NCI-H1436 treated with DMSO at 0.1 percent for 48 hours (cell line): ENCODE measurements at places on chromosomes 11 and 22.

GRCh38 chr11:123363556-123363955 is 66.5 kb upstream of the GRAMD1B start:
- no peak for DNase-seq

DNA sequence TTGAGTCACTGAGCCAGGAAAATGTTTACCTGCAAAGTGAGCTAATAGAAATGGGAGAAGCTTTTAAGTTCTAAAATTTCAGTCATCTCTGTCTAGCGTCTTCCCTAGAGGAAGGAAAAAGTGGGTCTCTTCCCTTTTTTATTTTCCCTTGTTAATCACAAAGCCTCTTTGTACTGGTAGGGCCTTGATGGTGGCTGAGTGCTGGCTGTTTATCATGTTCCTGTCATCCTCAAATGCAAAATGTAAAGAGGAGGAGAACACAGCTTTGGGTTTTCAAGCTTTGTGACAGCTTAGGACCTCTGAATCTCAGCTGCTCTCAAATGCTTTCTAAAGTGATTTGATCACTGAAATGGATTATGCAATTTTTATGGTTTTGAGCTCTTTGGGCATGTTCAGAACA is 222.0 kb downstream of the TMEM135 start:
- DNase-seq = peak; percentile 58

DNA sequence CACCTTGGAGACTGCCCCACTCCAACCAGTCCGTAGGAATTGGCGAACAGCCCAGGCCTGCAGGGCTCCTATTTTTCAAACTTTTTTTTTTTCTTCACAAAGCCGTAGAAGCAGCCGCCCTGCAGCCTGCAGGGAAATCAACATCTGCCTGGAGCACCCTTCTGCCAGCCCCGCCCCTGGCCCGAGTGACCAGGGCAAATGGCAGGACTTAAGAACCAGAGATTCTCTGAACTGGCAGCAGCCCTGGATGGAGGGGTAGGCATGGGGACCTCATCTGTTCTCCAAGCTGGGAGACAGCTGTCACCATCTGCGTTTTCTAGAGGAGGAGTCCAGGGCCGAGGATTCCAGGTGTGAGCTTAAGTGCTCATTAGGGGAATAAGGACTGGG is 5.6 kb downstream of the SCN2B start:
- DNase-seq = no peak

- no peak for DNase-seq
These were observed 76.0 kb downstream of the FDX1 start for GRCh38 chr11:110505528-110506284.

DNA sequence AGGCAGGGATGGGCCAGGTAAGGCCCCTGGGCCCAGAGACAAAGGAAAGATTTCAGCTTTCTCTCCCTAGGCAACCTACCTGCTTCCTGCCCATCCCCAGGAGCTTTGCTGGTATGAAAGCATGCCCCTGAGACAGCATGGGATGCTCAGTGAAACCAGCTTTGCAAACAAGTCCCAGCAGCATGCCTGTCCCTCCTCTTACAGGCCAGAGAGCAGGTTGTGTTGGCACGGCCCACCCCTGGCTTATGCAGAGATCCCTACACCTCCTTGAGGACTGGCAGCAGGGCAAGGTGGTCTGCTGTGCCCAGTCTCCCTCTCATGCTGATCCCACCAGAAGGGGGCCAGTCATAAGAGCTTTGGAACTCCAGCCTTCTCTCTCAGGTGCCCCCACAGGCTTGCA is 3.1 kb downstream of the SCN4B start:
- no peak for DNase-seq

GRCh38 chr22:22113701-22114100 is 130.9 kb upstream of the VPREB1 start:
- no peak for DNase-seq

- DNase-seq = no peak
These were observed 31.8 kb upstream of the PDGFB start for GRCh38 chr22:39276440-39277141.

- DNase-seq = no peak
These were observed 342.7 kb downstream of the TENM4 start for GRCh38 chr11:79098146-79098545.

DNA sequence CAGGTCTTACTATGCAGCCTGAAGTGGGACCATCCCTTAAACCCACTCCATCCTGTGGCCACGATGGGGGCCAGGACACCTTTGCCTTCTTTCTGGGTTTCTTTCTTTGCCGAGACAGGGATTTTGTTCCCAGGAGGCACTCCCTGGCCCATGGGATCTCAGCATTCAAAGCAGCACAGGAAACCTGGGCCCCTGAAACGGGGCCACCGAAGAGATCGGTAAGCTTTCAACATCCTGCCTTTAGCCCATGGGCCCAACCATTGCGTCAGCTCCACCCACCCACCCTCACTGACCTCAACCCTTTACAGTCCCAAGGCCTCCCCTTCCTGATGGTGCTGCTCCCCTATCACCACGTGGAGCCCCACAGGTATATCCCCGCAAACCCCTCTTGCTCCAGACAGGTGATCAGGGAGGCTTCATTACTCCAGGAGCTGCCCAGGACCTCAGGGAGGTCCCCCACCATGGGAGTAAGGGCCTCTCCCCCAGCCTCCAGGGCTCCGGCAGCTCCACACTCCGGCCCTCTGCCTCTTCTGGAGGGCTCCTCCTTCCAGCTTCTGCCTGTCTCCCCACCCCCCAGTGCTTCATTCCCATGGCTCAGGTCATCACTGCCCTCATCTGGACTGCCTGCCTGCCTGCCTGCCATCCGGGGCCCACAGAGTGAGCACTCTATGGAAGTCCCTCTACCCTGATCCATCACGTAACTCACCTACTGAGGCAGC is 42.0 kb upstream of the TUB start:
- no peak for DNase-seq

- no peak for DNase-seq
These were observed 23.2 kb downstream of the IFITM10 start for GRCh38 chr11:1727096-1727690.

DNA sequence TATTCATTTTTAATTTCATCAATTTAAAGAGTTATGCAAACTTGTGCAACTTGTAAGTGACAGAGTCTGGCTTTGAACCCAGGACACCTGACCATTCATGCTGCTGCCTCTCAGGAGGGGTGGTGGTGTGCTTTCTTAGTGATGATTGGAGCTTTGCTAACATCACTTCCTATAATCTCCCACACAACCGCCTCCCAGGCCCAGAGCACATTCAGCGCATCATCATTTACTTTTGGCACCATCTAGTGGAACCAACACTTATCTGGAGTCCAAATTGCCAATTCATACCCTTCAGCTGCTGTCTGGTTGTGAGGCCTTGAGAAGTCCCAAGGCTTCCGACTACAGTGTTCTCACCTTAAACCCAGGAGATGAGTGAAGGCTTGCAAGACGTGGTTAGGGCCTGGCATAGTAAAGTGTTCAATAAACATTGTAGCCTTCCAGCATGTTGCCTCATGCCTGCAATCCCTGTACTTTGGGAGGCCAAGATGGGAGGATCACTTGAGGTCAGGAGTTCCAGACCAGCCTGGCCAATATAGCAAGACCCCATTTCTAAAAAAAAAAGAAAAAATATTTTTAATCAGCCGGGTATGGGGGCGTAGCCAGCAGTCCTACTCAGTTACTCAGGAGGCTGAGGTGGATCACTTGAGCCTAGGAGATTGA is 1.1 kb upstream of the TTLL1 start:
- peak; percentile 36 for DNase-seq

DNA sequence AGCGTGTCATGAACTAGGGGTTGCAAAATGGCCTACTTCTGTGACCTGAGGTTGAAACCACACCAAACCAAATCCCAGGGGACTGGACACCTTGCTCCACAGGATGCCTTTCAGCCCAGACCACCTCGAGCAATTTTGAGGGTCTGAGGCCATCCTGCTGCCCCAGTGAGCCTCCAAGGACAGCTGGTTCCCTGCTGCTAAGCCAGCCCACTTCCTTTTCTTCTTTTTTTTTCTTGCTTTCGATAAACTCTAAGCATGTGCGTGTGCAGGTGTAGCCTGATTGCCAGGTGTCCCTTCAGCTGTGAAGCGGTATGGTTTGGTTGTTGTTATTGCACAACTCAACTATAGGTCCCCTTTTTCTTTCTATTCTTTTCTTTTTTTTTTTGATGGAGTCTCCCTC is 2.7 kb downstream of the CRYBB1 start:
- DNase-seq = no peak

DNA sequence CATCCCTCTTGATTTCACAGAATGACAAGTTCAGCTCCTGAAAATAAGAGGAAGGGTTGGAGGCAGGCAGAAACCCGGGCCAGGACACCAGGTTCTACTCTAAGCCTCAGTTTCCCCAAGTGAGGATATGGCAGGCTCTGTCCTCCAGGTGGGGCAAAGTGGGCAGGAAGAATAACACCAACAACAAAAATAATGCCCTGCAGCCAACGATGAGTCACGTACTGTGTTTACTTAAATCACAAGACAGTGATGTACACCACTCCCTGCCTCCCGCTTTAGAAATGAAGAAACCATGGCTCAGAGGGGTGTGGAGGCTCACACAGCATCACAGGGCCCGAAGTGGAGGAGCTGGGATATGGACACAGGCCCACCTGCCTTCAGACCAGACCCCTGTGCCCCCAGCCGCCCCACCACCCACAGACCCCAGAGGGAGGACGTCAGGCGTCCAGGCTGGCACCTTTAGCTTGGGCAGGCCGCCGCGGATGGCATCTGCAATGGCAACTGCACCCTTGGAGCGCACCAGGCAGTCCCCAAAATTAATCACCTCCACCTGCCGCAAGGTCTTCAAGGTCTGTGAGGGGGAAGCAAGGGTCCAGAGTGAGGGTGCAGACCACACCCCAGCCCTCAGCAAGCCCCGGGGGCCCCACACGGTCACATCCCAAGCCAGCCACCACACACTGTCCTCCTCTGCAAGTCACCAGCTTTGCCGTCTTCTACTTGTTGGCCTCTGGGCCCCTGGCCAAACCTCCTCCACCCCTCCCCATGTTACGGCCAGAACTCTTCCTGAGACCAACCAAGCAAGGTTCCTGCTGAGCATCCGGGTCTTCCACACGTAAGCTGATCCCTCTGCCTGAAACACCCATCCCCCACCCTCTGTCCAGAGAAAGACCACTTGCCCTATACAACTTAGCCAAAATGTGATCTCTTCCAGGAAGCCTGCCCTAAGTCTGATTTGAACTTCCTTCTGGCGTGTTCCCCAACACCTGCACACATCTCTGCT is 15.8 kb upstream of the CHADL start:
- no peak for DNase-seq

- no peak for DNase-seq
These were observed 37.7 kb upstream of the ANO1 start for GRCh38 chr11:70040452-70040851.

DNA sequence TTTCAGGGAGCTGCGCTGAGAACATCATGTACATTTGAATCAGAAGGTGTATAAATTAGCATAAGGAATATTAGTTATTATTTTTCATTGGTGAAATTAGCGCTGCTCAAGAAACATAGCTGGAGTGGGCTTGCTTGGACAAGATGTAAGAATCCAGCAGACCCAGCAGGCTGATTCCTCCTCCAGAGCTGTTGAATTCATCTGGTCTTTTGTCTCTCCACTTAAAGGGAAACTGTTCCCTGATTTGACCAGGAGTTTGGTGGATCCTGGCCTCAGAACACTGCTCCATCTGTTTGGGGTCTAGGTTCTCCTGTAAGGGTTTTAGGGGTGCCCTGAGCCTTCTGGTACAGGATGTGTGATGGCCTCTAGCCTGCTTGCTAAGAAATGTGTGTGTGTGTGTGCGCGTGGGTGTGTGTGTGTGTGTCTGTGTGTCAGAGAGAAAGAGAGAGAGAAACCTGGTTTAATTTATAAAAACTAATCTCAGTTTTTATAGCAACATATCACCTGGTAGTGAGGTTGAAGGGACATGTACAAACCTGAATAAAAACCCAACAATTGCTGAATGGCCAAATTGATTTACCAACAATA is 8.3 kb upstream of the SORL1 start:
- DNase-seq = no peak

DNA sequence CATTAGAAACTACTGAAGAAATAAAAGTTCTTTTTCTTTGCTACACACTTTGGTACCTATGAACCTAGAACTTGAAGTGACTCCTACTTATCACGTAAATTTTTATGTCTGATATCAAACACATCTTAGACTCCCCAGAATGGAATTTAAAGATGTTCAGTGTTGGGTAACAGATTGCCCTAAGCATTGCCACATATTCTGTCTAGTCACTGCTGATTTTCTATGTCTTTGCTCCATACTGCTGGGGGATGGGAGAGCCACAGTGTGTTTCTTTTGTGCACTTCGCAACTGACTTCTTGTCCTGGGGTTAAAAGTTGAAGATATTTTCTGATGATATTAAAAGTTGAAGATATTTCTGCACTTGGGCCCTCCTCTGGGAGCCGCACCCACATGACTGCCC is 19.4 kb upstream of the MYO18B start:
- no peak for DNase-seq

DNA sequence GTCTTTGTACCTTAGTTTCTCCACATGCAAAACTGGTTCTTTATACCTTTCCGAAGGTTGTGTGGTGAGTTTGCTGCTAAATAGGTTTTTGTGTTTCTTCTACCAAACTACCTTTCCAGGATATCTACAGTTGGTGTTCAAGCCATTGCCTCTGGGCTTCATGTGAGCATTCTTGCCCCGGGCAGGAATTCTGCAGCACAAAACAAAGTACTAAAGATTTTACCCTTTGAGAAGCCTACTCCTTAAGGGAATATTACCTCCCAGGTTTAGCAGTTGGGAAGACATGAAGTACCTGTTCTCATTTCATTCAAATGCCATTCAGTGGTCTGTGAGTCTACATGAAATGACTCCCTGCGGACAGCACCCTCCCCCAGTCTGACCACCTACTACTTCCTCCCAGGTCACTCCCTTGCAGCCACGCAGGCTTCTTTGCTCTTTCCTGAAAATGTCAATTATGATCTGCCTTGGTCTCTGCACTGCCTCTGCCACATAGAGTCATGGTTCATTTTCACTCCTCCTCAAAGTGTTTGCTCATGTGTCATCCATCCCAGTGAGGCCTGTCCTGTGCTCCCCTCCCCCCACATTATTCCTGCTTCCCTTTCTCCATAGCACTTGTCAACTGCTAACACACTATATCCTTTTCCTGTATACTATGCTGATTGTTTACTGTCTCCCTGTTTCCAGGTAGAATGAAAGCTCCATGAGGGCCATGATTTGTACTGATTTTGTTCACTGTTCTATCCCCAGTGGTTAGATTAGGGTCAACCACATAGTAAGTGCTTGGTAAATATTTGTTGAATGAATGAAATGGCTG is 36.9 kb downstream of the PACS1 start:
- no peak for DNase-seq

- no peak for DNase-seq
These were observed 25.8 kb downstream of the VSIG10L2 start for GRCh38 chr11:125971618-125972017.

GRCh38 chr11:56783448-56784041 is 35.0 kb upstream of the OR9G4 start:
- no peak for DNase-seq

GRCh38 chr11:66727282-66728037 is 1.6 kb downstream of the SPTBN2 start:
- no peak for DNase-seq

- no peak for DNase-seq
These were observed 731.1 kb upstream of the LUZP2 start for GRCh38 chr11:23765682-23766252.

GRCh38 chr11:68938088-68938487 is 34.4 kb downstream of the IGHMBP2 start:
- DNase-seq = no peak

GRCh38 chr11:57680552-57680874 is 12.6 kb downstream of the ZDHHC5 start:
- no peak for DNase-seq

- DNase-seq = no peak
These were observed 6.2 kb downstream of the CHST1 start for GRCh38 chr11:45659031-45659817.
